Fibroblast of gingiva (primary cell): ENCODE measurements at places on chromosomes 4 and X.

DNA sequence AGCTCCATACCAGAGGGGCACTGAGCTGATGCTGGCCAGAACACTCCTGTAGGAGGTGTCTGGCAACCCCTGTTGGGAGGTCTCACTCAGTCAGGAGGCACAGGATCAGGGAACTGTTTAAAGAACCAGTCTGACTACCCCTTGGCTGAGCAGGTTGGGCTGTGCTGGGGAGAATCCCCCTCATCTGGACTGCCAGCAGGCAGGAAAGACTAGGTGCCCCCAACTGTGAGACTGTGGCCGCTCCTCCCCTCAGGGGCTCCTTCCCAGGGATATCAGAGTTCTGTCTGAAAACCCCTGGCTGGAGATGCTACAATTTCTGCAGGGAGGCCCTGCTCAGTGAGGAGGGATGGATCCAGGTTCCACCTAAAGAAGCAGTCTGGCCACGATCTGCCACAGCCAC lies 245.3 kb downstream of the MAPK10 start:
- no peak for DNase-seq

- DNase-seq = no peak
Measured at GRCh38 chrX:125894947-125895346, 271.1 kb downstream of the DCAF12L2 start.

- DNase-seq = no peak
Measured at GRCh38 chr4:38876636-38877035, 9.0 kb downstream of the FAM114A1 start.

GRCh38 chr4:100095729-100096595 lies 94.3 kb downstream of the DDIT4L start:
- peak; percentile 73 for DNase-seq

DNA sequence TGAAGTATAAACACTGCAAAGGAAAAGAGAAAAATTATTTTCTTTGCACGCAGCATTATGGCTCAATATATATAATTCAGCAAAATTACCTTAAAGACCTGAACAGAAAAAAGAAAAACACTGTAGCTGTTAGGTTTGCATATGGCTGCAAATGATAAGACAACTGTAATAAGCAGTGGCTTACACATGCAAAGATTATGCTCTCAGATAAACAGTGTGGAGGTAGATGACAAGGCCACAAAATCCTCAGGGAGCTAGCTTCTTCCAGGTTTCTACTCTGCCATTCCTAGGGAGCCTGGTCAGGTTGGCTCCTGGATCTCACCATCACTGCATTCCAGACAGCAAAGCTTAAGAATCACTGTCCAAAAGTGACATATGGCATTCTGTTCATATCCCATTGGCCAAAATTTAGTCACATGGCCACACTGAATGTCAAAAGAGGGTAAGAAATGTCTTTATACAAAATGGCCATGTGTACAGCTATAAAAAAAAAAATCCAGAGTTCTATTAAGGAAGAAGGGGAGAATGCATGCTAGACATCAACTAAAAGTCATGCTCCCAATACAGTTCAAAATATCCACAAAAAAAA lies 195.2 kb upstream of the SLC7A11 start:
- no peak for DNase-seq

GRCh38 chrX:55488006-55488592 lies 1.5 kb downstream of the USP51 start:
- no peak for DNase-seq

DNA sequence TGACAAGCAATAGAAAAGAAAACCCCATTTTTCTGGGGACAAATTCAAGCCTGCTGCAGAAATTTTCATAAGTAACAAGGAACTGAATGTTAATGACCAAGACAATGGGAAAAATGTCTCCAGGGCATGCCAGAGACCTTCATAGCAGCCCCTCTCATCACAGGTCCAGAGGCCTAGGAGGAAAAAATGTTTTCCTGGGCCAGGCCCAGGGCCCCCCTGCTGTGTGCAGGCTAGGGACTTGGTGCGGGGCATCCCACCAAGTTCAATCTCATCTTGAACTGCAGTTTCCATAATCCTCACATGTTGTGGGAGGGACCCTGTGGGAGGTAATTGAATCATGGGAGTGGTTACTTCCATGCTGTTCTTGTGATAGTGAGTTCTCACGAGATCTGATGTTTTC lies 211.5 kb upstream of the GRIA3 start:
- DNase-seq = no peak

DNA sequence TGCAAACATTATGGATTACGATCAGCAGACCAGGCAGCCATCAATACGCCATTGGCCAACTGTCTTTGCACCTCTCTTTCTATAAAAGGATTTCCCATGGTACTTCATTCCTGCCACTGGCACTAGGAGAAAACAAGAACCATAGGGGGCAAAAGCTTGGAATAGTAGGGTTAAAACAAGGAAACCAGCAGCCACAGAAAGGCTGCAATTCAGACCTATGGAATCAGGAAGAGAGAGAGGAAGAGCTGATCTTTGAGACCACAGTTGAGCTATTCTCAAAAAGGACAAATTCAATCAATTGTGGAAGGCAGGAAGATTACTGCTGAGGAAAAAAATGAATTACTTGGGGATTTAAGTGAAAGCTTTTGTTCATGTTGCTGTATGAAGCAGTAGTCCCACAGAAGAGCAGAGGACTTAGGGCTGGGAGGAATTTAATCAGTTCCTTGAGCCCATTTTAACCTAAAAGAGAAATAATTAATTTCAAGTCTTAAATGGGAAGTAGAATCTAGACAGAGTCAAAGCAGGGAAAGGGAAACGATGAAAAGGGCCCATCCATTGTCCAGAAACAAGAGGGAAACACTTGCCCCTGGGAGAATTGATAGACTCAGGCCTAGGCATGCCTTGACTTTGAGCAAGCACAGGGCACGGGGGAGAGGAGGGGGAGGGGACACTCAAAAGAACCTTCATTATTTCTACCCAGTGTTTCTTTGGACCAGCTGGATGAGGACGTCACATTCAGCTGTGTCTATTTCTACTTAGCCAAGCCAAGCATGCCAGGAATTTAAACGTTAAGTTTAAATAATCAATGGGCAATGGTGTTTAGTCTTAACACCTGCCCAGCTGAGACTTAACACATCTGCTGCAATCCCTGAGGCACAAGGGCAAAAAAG lies 50.7 kb downstream of the SCD5 start:
- DNase-seq = no peak

DNA sequence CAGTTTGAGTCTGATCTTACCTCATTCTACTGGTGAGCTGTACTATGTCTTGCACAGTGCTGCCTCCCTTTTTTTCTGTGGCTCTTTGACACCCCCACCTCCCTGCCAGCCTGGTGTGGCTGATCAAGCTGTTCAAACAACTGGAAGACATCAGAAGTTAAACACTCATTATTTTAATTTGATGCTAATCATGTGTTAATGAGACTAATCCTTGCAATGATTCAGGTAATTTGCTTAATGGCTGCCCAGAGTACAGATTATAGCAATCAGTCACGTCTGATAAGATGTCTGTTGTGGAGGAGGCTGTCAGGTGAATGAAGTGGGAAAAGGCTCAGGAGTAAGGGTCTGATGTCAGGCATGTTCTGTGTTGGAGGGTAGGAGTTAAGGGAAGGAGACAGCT lies 87.4 kb upstream of the GK2 start:
- DNase-seq = no peak

DNA sequence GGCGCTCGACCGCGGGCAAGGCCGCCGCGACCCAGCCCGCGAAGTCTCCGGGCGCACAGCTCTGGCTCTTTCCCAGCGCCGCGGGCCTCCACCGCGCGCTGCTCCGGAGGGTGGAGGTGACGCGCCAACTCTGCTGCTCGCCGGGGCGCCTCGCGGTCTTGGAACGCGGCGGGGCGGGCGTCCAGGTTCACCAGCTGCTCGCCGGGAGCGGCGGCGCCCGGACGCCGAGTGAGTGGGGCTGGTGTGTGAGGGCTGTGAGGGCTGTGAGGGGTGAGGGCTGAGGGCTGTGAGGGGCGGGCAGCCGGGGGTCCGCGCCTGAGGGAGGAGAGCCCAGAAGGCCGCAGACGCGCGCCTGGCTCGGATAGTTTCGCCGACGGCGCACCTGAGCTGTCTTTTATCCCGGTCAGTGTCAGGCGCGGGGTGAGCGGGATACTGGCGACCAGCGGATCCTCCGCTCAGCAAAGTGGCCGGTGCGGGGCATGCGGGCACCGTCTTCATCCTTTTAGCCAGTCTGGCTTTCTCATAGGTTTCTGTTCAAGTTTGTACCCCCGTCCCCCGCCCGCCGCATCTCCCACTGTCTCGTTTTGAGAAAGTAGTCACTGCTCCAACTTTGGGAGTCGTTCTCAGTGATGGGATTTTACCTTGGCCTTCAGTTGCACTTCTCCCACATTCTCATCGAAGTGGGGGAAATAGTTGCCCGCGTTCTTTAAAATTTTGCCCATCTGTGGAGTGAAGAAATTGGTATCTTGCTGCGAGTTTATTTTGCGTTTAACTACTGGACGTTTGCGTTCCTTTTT lies 586 bp downstream of the HERC5 start:
- no peak for DNase-seq

DNA sequence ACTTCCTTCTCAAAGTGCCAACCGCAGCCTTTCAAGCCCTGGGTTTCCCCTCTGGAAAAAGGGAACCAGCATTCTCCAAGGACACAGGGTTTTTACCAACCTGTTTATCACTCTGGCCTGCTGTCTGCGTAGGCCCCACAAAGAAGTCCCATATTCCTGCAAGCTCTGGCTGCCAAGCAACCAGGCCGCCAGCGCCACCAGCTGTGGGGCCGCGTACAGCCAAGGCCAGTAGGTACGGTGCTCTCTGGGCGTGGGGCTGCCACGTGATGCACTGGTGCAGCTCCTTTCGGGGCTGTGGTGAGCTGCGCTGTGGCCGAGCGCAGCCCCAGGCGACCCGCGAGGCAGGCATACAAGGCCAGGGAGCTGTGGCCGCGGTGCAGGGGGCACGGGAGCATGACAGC lies 22.1 kb downstream of the LUZP4 start:
- no peak for DNase-seq

DNA sequence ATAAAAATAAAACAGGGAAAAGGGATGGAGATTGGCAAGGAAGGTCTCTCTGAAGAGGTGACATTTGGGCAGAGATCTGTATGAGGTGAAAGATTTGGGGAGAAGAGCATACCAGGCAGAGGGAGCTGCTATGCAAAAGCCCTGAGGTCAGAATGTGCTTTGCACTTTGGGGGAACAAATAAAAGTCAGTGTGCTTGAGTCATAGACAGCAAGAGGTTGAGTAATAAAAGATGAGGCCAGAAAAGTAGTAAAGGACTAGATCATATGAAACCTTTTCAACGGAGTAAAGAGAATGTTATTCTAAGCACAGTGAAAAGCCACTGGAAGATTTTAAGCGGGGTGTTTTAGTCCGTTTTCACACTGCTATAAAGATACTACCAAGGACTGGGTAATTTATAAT lies 76.5 kb upstream of the TEX13A start:
- DNase-seq = no peak

DNA sequence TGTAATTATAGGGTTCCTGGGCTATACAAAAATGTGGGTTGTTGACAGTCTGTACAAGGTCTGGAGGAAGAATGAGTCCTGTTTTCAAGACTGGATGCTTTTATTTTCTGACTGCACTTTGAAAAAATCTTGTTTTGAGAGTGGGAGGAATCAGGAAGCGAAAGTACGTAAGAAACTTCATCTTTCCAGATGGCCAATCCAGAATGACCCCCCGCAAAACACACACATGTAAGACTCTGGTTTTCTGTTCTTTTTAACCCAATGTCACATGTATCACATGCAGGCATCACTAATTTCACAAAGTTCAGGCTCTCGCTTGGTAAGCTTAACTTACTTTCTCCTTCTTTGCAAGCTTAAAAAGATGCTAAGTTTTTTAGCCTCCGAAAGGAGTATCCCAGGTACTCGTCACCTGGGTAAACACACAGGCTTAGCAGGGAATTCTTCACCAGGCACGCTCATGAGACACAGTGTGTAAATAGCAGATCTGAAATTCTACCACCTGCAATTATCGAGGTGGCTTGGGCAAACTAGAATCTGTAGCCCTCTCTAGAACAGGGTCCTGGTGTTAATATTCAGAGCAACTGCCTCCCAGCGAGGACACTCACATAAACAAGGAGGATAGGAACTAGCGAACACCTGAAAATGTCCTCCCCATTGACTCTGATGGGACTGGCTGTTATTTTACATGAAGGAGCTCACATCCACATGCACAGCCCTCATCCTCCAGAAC lies 90.7 kb downstream of the NSUN7 start:
- no peak for DNase-seq

GRCh38 chr4:85370400-85371032 lies 104.4 kb upstream of the ARHGAP24 start:
- DNase-seq = peak; percentile 42

- DNase-seq = no peak
Measured at GRCh38 chrX:149825424-149825823, 43.7 kb downstream of the MAGEA9 start.

DNA sequence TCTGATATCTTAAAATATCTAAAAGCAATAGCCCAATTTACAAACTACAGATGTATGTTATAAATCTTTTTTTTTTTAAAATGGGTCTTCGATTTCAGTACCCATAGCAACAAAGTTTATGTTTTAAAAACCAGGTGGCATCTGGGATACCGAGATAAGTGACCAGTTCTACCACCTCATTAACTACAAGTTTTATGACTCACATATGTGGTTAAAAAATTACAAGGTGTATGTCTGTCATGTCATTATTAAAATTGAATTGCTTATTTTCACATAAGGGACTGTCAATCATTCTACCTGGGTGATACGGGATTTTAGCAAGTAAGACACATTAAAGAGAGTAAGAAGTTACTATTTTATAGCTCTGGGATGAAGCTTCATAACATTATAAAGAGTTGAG lies 192.0 kb upstream of the ETNPPL start:
- DNase-seq = no peak

GRCh38 chr4:53376900-53377299 lies 541 bp upstream of the FIP1L1 start:
- DNase-seq = no peak

DNA sequence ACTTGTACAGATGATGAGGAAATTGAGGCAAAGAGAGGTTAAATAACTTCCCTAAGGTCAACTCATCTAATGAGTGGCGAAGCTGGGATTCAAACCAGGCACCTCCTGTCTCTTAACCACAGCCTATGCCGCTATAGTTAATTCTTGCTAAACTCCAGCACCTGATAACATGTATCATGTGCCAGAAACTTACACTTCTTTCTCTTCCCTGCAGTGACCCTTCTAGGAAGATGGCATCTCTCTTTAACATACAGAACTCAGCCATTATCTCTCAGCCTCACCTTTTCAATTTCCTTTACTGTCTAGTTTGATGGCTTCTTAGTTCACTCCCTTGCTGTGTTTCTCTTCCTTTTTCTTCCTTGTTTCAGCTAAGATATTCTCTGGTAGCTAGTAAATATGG lies 2.5 kb downstream of the VBP1 start:
- no peak for DNase-seq

GRCh38 chrX:86146102-86146501 lies 2.1 kb upstream of the DACH2 start:
- no peak for DNase-seq

- no peak for DNase-seq
Measured at GRCh38 chr4:102341201-102341600, 4.1 kb downstream of the SLC39A8 start.

DNA sequence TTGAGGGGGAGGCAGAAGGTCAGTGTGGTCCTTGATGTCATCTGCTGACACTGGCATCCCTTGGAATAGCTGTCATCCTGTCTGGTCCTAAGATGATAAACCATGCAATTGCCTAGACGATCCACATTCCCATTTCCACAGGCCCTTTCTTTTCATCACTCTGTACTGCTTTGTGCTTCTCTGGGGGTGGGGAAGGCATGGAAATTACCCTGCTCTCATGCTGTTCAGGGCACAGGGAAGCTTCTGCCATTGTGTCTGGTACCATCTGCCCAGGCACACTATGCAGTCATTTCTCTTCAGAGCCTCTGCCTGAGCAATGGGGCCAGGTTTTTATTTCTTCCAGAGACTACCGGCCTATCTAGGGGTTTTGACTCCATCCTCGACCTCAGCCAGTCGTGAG lies 49.7 kb upstream of the ELOVL6 start:
- no peak for DNase-seq

- no peak for DNase-seq
Measured at GRCh38 chrX:119760026-119760877, 1.9 kb downstream of the SOWAHD start.
